Myocyte (in vitro differentiated cells): ENCODE measurements at places on chromosomes 7 and 10.

- DNase-seq, result no peak
These were observed 104.0 kb downstream of the FAM107B start for GRCh38 chr10:14670551-14671240.

DNA sequence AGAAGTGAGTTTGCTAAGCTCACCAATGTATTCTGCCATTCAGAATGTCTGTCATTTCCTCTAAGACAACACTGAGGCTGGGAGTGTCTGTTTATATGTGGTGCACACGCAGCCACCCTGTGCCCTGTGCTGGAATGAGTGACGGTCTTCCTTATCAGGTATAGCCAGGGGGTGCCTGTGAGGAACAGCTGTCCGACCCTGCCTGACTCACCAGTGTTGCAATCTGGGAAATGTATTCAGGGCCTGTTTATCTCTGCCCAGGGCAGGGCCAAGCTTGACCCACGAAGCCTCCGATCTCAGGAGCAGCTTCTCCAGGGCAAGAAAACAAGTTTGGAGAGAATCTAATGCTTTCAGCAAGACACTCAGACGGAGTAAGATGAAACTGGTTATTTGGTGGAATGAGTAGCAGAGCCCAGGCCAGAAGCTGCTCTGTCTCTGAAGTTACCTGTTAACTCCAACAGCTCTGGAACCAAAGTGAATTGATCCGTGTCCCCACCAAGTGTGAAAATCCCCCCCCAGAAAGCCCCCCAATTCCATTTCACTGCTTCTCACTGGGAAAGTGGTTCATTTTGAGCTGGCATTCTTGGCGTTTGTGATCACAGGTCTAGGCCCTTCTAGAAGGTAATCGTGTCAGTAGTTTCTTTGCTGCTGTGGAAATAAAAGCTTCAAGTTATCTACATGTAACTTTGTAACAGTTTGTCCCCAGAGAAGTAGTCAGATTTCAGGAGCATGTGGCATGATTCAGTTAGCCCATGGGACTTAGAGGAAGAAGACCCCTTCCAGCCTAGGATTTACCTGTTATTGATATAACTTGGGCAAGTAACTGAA is 6.1 kb upstream of the UBE2H start:
- DNase-seq, result peak; percentile 93

DNA sequence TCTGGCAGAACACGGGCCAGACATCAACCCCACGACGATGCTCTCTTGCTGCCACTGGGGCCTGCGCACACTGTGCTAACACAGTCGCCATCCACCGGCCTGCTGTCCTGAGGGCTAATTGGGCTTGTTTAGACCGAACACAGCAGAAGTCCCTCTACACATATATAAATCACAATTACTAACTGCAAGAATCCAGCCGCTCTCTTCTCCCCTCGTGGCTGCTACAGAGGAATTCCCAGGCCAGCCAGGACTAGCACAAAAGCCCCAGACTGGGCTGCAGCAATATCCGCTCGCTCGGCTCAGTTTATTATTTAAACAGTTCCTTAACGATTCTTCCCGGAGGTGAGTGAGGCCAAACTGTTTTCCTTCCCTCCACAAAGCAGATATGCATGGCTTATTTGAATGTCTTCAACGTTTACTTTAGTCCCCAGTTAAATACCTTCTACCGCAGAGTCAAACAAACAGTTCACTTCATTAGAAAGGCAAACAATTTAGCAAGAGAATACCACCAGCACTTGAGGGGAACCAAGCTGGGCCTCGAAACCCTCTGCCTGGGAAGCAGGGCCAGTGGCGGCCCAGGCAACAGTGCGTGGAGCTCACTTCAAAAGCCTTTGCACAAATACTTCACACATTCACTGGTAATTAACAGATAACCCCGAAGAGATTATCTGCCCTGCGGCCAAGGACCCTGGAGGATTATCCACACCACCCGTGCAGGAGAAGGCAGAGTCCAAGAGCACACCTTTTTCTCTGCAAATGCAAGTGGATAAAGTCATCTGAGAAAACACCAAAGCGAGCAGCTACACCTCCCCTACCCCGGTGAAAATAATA is 145.3 kb downstream of the GLI3 start:
- no peak for DNase-seq

- DNase-seq, result no peak
These were observed 1.9 kb downstream of the GRID1 start for GRCh38 chr10:86364491-86365345.

- DNase-seq, result no peak
These were observed 33.9 kb upstream of the XPNPEP1 start for GRCh38 chr10:109957092-109957797.

- no peak for DNase-seq
These were observed 76.4 kb upstream of the UCN3 start for GRCh38 chr10:5288359-5288758.

GRCh38 chr7:15174485-15174884 is 271.9 kb upstream of the DGKB start:
- no peak for DNase-seq

DNA sequence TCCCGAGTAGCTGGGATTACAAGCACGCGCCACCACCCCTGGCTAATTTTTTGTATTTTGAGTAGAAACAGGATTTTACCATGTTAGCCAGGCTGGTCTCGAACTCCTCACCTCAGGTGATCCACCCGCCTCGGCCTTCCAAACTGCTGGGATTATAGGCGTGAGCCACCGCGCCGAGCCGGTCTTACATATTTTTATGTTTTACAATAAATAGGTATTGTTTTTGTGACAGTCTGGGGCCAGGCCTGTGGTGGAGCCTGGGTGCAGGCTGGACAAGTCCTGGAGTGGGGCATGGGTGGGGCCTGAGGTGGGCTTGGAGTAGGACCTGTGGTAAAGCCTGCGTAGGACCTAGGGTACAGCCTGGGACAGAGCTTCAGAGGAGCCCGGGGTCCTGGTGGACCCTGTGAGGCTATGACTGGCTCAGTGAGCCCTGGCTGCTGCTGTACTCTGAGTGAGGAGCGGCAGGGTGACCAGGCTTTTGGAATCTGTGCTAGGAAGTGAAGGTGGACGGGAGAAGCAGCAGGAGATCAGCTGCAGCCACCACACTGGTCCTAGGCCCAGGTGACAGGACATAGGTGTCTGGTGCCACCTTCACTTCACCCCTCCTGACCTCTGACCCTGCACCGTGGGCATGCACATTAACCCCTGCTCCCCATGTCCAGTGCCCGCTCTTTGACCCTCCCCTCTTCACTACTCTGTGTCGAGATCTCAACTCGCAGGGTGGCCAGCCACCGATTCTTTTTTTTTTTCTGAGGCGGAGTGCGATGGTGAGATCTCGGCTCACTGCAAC is 9.6 kb upstream of the ZMIZ2 start:
- DNase-seq, result no peak

- DNase-seq, result no peak
These were observed 27.2 kb downstream of the ANKRD16 start for GRCh38 chr10:5862360-5862961.

DNA sequence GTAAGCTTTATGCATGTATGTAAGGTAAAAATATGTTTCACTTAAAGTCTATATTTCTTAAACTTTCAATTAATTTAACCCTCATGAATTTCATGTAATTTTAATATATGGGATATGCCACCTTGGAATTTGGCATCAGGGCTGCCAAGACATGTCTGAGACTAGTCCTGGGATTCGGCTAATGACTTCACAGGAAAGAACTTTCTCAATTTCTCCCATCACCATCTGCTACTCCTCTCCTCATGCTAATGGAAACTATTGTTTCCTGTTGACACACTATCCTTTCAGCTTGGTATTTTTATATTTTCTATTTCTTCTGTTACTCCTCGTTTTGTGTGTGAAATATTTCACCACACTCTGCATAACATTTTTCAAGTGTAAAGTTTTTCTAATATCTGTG is 205.9 kb downstream of the ARL4A start:
- peak; percentile 28 for DNase-seq

DNA sequence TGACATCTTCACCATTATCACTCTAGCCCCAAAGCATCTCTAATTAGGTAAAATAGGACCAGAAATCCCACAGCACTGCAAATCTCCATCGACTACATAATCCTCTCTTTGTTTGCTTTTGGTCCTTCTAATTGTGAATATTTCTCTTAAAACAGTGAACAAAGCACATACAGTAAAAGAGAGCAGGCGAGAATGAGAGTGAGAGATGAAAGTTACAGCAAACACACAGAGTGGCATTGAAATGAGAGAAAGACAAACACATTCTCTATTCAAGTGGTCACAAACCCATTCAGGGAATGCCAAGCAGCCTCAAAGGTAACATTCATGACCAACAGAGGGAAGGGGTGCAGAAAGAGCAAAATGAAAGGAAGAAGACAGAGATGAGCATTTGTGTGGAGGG is 109.8 kb upstream of the PTN start:
- no peak for DNase-seq

DNA sequence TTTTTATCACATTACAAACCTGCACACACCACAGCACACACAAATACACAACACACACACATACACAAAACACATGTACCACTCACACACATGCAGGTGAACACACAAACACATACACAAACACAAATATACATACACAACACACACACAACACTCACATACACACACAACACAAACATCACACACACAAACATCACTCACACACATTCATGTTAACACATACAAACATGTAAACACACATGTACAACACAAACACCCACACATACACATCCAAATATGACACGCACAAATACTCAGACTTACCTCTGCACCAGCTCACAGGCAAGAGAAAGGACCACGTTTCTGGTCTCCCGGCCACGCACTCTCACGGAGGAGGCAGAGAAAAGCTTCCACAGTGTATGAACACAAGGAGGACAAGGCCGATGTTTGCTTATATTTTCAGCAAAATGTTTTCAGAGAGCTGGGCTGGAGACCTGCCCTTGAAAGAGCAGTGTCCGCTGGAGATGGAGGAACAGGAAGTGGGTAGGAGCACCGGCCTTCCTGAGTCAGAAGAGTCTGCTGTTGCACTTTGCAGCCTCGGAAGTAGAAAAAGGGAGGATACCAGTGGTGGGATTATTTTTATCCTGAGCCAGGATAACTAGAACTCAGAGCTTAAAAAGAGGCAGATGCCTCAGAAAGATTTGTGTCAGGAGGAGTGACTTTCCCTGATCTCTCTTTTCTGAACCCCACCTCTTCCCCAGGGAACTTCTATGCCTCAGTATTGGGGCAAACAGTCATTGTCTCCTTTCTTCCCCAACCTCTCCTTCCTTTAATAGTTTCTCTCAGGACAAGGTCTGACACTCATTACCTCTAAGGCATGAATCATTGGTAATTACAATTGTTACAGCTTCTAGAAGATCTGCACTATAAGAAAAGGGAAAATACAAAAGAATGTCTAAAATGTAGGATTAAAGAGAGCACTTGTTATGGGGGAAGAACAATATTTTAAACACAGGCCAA is at the start of gene GIMAP6:
Gene GIMAP6 (minus strand): TSS at position 520 of the 999 bp plus-strand sequence. CDS start 2,243 bp downstream, outside the sequence.
- no peak for DNase-seq

- DNase-seq, result peak; percentile 91
These were observed at the start of gene ACTA2 for GRCh38 chr10:88952647-88953111. ACTA2 (minus strand) TSS chr10:88952773; CDS start chr10:88948930, 3,843 bp downstream.

DNA sequence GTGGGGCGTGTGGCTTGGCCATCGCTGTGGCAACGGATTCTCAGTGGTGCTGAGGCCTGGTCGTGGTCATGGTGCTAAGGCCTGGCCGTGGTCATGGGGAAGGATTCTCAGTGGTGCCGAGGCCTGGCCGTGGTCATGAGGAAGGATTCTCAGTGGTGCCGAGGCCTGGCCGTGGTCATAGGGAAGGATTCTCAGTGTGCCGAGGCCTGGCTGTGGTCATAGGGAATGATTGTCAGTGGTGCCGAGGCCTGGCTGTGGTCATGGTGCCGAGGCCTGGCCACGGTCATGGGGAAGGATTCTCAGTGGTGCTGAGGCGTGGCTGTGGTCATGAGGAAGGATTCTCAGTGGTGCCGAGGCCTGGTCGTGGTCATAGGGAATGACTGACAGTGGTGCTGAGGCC is 327.9 kb downstream of the ADARB2 start:
- no peak for DNase-seq

DNA sequence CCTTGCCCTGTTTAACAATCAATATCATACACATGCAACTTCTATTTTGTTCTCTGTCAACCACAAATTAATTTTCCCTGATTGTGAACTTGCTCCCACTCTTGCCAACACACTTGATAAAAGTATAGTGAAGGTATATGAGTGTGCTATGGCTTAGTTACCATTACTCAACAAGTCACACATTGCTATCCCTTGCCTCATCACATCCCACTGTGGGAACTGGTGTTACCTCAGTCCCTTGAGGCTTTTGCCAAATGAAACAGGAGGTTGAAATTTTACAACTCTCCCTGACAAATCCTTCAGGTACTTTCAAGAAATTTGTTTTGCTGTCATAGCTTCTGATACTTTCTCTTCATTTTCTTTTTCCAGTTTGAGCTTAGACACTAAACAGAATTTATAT is 472.5 kb upstream of the SEMA3D start:
- DNase-seq, result no peak

DNA sequence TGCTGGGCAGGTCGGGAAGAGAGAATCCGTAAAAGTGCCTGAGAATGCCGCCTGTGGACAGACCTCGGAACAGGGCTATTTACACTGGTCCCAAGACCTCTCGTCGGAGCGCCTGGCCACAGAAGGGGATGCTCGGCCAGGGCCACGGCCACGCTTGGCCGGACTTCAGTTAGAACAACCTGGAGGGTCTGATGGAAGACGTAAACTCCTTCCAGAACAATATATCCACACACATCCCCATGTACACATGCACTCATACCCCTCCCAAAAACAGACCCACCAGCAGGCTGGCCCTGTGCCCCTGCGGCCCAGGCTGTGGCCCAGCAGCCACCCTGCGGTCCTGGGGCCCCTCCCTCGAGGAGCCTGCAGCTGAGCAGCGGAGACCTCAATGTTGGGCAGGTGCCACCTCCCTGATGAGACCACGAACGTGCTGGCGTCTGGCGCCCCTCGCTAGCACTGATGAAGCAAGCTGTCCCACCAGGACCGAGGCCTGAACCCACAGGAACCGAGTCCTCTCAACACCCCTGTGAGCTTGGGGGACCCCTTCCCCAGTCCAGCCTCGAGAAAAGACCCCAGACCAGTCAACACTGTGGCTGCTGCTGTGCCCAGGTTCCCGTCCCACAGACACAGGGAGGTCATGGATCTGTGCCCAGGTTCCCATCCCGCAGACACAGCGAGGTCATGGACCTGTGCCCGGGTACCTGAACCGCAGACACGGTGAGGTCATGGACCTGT is 8.9 kb downstream of the CFAP46 start:
- DNase-seq, result no peak

- DNase-seq, result peak; percentile 9
These were observed 868 bp downstream of the EMX2 start for GRCh38 chr10:117543225-117544003.
